NCI-H774 (cell line): ENCODE measurements at places on chromosomes 6 and 20.

DNA sequence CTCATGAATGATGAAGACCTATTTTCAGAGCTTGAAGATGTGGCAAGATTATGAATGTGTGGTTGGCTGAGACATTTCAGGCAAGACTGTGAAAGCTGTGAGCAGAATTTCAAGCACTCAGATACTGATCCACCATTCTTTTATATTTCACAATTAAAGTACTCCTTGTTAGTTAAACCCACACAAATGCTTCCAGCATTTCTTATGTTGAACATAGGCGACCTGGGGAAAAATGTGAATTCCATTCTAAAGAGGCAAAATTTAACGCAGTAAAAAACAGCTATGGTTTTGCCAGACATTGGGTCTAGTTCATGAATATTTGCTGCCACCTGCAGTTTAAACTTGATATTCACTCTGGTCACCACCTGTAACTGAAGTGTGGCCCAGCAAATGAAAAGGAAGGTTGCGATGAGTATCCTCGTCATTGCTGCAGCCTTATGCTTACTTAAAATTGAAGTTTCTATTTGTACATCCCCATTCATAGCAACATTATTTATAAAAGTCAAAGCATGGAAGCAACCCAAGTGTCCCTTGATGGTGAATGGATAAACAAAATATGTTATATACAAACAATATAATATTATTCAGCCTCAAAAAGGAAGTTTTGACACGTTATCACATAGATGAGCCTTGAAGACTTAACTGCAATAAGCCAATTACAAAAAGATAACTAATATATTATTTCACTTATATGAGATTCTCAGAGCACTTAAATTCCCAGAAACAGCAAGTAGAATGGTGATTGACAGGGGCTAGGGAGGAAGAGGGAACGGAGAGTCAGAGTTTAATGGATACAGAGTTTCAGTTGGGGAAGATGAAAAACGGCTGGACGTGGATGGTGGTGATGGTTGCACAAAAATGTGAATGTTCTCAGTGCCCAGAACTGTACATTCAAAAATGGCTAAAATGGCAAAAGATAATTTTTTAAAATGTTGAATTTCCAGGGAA, 32.4 kb upstream of the FAM184A start:
- DNase-seq = peak; percentile 87

- no peak for DNase-seq
Measured at GRCh38 chr20:4171538-4172116, 156.3 kb upstream of the RNF24 start.

GRCh38 chr6:11258260-11259237, 26.1 kb upstream of the NEDD9 start:
- DNase-seq = no peak

- DNase-seq = no peak
Measured at GRCh38 chr6:75759207-75759606, 10.2 kb downstream of the MYO6 start.

- no peak for DNase-seq
Measured at GRCh38 chr6:136669299-136669699, 119.1 kb upstream of the MAP7 start.

- DNase-seq = no peak
Measured at GRCh38 chr6:13593720-13594119, 19.3 kb downstream of the SIRT5 start.

DNA sequence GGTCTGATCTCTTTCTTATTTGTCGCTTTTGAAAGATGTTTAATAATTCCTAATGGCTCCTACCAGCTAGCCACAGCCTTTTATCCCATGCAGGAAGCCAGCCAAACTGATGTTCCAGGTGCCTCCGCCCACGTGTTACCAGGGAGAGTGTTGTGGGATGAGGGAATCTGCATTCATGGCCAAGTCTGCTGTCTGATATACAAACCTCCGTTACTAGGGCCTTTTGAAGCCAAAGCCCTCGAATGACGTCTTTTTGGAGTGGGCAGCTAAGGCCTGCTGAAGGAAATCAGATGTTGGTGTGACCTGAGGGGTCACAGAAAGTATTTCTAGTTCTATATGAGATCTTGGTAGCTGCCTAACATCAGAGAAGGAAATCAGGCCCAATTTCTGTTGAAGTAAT, 21.3 kb downstream of the STK35 start:
- DNase-seq = no peak

DNA sequence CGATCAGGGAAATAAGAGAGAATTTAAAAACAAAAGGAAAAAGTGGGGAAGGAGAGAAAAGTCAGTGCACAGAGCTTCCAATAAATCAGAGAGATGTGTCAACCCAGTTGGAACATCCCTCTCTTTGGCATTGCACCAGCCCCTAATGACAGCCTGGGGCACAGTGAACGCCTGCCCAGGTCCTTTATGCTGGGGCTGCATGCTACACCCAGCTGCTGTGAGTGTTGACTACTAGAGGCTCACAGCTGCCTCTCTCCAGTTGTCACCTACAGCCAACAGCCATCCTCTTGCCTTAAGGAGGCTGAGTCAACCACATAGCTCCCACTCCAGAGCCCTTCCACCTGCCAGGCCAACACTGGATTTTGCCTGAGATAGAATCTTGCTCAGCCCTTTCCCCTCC, 19.0 kb downstream of the OR2H2 start:
- DNase-seq = no peak

DNA sequence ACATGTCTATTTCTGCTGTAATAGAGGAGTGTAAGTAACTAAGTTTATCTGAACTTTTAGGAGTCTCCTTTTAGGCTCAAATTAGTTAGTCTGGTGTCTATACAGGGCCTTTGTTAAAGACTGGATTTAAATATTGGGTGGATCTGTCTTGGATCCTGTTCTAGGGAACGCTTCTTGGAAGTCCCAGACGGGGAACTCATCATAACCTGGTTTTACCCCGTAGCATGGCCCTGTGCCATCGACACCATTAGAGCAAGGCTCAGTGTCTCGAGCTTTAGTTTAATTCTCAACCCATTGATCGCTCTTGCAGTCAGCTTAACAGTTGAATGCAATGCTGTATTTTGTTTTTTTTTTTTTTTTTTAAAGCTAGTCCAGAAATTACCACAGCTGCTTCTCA, 89.9 kb downstream of the CARMIL1 start:
- DNase-seq = no peak

- DNase-seq = no peak
Measured at GRCh38 chr20:49595811-49596561, 28.0 kb upstream of the PTGIS start.

- no peak for DNase-seq
Measured at GRCh38 chr20:26243731-26244130, 547.1 kb upstream of the ZNF337 start.

- DNase-seq = no peak
Measured at GRCh38 chr20:14885661-14886060, 548.2 kb upstream of the FLRT3 start.

DNA sequence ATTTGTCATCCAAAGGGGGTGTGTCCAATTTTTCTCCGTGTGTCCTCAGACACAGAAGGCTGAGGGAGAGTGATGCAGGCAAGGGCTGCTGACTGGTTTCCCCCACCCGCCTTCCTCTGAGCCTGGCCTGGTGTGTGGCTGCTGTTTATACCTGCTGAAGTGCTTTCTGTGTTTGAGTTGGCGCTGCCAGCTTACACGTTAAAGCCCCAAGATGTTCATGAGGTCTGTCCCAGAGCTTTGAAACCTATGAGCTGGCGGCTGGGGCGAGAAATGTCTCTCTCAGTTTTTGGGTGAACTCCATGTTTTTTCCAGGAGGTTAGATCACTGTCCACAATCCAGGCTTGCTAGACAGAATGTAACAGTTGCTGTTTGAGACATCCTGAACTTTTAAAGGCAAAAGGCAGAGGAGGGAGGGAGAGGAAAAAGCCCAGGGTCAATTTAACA, 69.0 kb upstream of the CCN2 start:
- peak; percentile 50 for DNase-seq

DNA sequence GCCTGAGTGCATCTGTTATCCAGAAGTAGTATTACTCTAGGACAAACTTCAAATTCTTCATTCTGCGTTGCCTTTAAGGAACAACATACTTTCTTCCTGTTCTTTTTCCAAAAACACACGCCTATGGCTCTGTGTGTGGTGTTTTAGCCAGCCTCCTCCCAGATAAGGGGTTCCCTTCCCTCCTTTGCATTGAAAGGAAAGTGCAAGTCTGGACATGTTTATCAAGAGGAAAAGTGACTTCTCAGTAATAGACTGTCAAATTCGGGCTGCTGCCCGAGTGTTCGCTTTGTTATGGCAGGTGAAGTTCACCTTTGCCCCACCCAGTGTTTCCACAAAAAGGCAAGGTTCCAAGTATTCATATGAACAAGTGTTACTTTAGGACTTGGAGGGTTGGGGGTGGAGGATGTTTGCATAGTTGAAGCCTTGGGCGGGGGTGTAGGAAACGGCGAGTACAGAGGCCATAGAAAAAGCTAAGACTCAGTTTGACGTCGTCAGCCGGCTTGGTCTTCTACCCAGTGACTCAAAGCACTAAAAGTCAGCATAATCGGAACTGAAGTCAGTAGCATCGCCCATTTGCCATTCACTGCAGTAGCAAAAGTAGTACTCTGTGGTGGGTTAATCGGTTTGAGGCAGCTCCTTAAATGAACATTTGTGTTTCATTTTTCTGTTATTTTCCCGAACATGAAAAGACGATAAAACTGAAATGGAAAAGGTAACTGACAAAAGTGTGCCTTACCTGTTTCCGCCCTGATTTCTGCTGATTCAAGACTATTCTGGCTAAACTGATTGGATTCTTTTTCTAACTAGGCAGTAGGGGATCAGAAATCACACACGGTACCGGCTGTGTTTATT, 12.5 kb downstream of the PRDM1 start:
- DNase-seq = no peak
